ENCODE measurements at places on chromosomes 16 and 17.

GRCh38 chr17:50925296-50925891 lies 59.2 kb upstream of the TOB1 start:
- DNase-seq = no peak

- DNase-seq = no peak
Measured at GRCh38 chr17:34820248-34820801, 140.9 kb downstream of the CCT6B start.

DNA sequence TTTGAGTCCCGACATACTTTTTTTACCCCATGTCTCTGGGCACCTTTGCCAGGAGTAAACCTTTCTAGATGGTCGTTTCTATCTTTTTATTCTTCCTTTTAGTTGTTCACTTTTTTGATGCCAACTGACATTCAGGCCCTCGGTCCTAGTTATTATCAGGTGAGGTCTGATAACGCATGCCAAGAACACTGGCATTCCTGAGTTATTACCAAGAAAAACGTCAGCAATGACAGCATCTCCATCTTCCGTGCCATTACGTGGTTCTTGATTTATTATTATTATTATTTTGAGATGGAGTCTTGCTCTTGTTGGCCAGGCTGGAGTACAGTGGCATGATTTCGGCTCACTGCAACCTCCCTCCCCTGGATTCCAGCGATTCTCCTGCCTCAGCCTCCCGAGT lies 21.4 kb downstream of the HASPIN start:
- DNase-seq = no peak

- DNase-seq = no peak
Measured at GRCh38 chr17:855569-855968, 73.4 kb downstream of the MRM3 start.

GRCh38 chr17:58521680-58522079 lies 7.2 kb upstream of the MTMR4 start:
- DNase-seq = no peak

DNA sequence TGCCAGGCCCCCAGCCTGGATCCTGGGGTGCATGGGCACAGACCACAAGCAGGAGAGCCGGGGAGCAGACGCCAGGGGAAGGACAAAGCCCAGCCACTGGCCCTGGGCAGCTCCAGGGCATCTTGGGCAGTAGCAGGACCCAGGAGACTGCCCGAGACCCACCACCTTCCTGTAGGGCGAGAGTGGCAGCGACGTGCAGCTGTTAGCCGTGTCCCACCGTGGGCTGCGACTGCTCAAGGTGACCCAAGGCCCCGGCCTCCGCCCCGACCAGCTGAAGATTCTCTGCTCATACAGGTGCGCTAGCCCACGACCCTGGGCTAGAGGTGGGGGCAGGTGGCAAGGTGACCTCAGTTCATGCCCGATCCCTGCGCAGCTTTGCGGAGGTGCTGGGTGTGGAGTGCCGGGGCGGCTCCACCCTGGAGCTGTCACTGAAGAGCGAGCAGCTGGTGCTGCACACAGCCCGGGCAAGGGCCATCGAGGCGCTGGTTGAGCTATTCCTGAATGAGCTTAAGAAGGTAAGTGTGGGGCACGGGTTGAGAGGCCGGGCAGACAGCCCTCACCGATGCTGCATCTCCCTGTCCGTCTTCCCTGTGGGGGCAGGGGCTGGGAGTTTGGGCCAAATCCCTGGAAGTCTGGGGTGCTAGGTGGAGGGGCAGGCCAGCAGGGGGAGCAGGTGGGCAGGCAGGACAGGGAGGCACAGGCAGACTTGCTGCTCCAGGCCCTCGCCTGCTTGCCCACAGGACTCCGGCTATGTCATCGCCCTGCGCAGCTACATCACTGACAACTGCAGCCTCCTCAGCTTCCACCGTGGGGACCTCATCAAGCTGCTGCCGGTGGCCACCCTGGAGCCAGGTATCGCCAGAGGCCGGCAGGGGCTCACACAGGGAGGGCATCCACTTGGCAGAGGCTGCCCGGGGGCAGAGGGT lies 13.5 kb upstream of the SMIM5 start:
- no peak for DNase-seq

- DNase-seq = no peak
Measured at GRCh38 chr17:77391668-77392375, 251.1 kb downstream of the SEC14L1 start.

All from esophagus squamous epithelium (tissue), 5 donors.